DND-41 (cell line): ENCODE measurements at places on chromosomes 6 and 20.

DNA sequence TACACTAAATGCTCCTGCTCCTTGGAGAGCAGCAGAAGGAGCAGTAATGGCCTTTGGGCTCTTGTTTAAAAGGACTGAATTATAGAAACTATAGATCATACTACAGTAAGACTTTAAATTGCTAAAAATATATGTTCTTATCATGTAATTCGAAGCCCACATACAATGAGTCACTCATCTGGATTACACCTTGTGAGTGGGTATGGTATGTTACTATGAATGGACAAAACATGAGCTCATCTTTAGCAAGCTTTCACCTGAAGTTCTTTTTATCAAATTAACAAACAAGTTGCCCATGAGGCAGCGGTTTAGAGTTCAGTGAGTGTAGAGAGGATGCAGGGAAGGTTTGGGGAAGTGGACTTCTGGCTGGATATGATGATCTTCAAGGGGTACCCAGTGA lies 114.4 kb upstream of the CCN2 start:
- no peaks in the 10 kb centered on the region for H3K4me1 ChIP-seq
- no peak overlapping the region for H3K4me3 ChIP-seq
- DNase-seq = no peak

GRCh38 chr6:70889270-70889669 lies 67.6 kb downstream of the B3GAT2 start:
- DNase-seq = no peak
- no peak overlapping the region for H3K4me3 ChIP-seq
- no peaks in the 10 kb centered on the region for H3K4me1 ChIP-seq
- H3K27me3 ChIP-seq = no peaks in the 10 kb centered on the region

GRCh38 chr20:33753763-33754162 lies 22.0 kb downstream of the ZNF341 start:
- H3K4me3 ChIP-seq = no peak overlapping the region
- H3K27me3 ChIP-seq = no peaks in the 10 kb centered on the region
- peaks cover 12% of the 10 kb centered on the region for H3K4me1 ChIP-seq
- no peak for DNase-seq
- peaks cover 16% of the 10 kb centered on the region for H3K36me3 ChIP-seq
- H3K27ac ChIP-seq = no peak overlapping the region

DNA sequence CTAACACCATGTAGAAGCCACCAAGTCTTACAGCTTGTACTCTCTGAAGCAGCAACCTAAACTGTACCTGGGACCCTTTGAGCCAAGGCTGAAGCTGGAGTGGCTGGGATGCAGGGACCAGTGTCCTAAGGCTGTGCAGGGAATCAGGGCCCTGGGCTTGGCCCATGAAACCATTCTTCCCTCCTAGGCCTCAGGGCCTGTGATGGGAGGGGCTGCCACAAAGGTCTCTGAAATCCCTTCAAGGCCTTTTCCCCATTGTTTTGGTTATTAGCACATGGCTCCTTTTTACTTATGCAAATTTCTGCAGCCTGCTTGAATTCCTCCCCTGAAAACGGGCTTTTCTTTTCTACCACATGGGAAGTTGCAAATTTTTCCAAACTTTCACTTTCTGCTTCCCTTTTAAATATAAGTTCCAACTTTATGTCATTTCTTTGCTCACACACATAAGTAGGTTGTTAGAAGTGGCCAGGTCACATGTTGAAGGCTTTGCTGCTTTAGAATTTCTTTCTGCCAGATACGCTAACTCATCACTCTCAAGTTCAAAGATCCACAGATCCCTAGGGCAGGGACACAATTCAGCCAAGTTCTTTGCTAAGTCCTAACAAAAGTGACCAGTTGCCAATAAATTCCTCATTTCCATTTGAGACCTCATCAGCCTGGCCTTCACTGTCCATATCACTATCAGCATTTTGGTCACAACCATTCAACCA lies 28.2 kb upstream of the ATXN1 start:
- H3K27ac ChIP-seq = no peak overlapping the region
- no peaks in the 10 kb centered on the region for H3K4me1 ChIP-seq
- no peaks in the 10 kb centered on the region for H3K36me3 ChIP-seq
- H3K27me3 ChIP-seq = no peaks in the 10 kb centered on the region

DNA sequence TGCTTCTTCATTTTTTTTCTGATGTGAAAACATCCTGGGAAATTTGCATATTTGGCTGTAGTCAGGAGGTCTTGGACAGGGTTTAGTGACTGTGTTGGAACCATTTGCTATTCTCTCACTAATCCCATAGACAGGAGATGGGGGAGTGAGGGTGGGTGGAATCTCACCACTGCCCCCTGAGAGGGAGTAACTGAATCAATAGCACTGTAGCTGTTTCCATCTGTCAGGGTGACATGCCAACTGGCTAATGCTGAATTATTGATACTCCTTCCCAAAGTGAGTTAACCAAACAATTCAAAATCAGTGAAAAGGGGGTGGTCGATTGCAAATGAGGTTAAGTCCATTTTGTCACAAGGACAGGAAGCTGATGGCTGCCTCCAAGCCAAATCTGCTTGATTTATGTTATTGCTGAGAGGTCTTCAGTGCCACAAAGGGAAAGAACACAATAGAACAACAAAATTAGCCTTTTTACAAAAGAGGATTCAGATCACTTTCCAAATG lies 55.1 kb upstream of the B3GAT2 start:
- H3K4me3 ChIP-seq = no peak overlapping the region
- H3K27me3 ChIP-seq = no peaks in the 10 kb centered on the region
- DNase-seq = no peak
- H3K27ac ChIP-seq = no peak overlapping the region

DNA sequence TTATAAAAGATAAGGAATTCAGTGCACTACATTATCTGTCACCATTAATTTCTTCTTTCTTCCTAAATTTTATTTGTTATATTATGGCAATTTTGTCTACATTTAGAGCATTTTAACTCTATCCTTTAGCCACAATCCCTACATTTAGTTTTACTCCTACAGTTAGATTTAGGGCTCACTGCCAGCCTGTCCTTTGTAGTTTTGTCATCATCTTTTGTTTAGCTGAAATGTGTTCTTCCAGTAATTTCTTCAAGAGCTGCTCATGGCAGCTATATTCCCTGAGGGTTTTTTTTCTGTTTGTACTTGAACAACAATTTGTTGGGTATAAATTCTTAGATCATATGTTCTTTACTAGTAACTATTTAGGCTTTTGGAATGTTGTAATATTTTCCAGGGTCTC lies 72.7 kb upstream of the B3GAT2 start:
- H3K27me3 ChIP-seq = no peaks in the 10 kb centered on the region
- no peaks in the 10 kb centered on the region for H3K4me1 ChIP-seq
- no peak overlapping the region for H3K27ac ChIP-seq
- no peak for DNase-seq

DNA sequence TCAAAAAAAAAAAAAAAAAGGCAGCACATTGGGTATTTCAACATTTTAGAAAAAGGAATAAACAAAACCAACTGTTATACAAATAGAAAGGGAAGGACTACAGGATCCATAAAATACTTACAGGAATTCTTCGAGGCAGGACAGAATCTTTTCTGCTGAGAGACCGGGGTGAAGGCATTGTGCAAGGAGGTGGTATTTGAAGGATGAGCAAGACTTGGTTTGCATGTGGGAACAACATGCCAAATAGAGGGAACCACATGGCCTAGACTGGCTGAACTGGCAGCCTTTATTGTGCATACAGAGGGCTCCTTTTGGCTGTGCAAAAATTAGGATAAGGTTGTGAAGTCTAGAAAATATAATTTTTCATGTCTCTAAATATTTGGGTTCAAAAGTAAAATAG lies 62.9 kb downstream of the SCAND1 start:
- peaks cover 28% of the 10 kb centered on the region for H3K36me3 ChIP-seq
- no peak overlapping the region for H3K4me3 ChIP-seq
- no peaks in the 10 kb centered on the region for H3K4me1 ChIP-seq
- no peak for DNase-seq
- no peaks in the 10 kb centered on the region for H3K27me3 ChIP-seq

GRCh38 chr20:18019068-18019467 lies 38.6 kb downstream of the OVOL2 start:
- no peak overlapping the region for H3K27ac ChIP-seq
- no peaks in the 10 kb centered on the region for H3K36me3 ChIP-seq
- H3K27me3 ChIP-seq = no peaks in the 10 kb centered on the region
- H3K4me3 ChIP-seq = no peak overlapping the region
- peak; percentile 26 for DNase-seq
- H3K4me1 ChIP-seq = no peaks in the 10 kb centered on the region

DNA sequence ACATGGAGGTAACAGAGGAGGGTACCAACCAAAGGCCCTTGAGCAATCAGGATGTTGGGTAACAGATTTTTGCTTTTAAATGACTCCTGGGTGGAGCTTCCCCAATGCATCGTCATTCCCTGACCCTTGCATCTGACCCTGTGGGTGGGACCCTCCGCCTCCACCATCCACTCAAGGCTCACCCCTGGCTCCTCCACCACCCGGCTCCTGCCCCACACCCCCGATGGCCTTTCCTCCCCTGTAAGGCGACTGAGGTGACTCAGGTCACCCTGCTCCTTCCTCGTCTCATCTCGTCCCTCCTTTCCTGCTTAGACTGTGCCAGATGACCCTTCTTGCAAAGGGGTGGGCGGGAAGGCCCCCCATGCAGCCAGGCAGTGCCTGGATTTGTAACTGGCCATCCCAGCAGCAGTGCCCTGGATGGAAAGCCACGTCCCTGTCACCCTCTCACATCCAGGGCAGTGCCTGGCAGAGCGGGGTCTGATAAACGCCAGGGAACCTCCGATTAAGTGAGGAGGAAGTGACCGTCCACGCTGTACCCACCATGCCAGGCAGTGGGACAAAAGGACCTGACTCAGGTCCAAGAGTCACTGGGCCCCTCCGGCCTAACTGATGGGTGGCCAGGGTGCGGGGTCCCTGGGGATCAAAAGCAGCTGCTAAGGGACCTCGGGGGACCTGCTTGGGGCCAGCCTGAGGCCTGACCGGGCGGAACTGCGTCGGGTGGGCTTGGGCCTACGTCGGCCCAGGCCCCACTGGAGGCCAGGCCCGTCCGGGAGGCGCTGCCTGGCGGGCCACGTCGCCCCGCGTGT lies 624 bp upstream of the NPEPL1 start:
- peak; percentile 34 for DNase-seq
- peaks cover 29% of the 10 kb centered on the region for H3K36me3 ChIP-seq
- peak overlapping the region; percentile 72 for H3K4me3 ChIP-seq
- H3K27me3 ChIP-seq = no peaks in the 10 kb centered on the region
- H3K4me1 ChIP-seq = peaks cover 28% of the 10 kb centered on the region

DNA sequence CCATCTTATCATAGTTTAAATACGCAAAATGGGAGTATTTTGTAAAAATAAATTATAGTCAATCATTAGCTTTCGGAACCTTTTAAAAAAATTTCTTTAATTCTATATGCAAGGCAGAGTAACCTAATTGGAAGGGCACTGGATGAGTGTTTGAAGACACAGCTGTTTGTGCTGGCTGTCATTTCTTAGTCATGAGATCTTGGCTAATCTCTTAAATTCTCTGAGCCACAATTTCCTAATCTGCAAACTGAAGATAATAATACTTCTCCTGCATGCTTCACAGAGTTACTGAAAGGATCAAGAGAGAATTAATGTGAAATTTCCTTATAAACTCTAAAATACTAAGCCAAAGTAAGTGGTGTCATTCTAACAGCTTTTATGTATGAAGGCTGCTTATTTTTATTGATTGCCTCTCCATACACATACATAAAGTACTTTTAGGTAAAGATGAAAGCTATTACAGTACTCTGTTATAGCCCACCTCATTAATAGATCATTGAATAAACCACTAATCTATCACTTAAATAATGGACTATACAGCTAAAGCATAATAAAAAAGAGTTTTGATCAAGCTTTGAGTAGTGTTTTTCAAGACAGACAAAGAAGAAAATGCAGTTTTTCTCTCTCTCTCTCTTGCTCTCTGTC lies 383.7 kb upstream of the IRAK1BP1 start:
- H3K4me1 ChIP-seq = no peaks in the 10 kb centered on the region
- no peaks in the 10 kb centered on the region for H3K27me3 ChIP-seq
- H3K4me3 ChIP-seq = no peak overlapping the region
- no peak for DNase-seq

- no peak overlapping the region for H3K4me3 ChIP-seq
Measured at GRCh38 chr6:2725999-2726567, 24.6 kb downstream of the MYLK4 start.

DNA sequence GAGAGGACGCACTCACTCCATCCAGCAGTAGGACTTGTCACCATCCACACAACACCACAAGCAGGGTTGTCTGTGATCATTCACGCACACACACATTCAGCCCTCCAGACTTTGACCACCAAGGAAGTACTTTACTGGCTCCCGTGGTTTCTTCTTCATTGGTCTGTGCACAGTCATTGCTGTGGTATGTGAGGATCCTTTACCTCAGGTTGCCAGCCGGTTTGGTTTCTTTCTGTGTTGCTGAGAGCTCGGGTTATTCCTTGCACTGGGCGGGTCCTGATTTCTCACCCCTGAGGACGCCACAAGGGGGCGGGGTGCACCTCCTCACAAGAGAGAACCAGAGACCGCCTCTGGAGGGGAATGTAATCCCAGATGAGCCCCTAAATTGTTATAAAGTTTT lies 11.2 kb downstream of the SLC35A1 start:
- H3K4me3 ChIP-seq = no peak overlapping the region
- H3K36me3 ChIP-seq = no peaks in the 10 kb centered on the region
- H3K4me1 ChIP-seq = no peaks in the 10 kb centered on the region
- no peak overlapping the region for H3K27ac ChIP-seq
- peak; percentile 51 for DNase-seq
- H3K27me3 ChIP-seq = no peaks in the 10 kb centered on the region

- H3K36me3 ChIP-seq = no peaks in the 10 kb centered on the region
- no peak overlapping the region for H3K27ac ChIP-seq
- no peak for DNase-seq
- peaks cover 12% of the 10 kb centered on the region for H3K4me1 ChIP-seq
- no peak overlapping the region for H3K4me3 ChIP-seq
Measured at GRCh38 chr6:107845777-107846176, 21.7 kb upstream of the SCML4 start.

DNA sequence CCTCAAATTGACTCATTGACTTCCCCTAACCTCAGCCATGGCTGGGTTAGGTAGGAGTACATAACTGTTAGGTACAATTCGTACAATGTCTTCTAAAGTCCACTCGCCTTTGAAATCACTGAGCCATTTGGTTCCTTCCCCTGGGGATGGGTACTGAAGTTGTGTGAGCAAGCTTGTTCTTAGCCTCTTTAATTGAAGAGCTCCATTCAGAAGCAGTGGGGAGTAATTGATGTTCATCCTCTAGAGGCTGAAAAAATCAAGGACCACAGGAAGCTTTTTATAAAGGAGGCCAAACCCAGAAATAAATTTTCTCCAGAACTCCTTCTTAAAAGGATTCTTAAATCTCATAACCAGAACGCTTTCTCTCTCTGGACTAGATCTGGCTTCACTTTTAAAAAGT lies 60.6 kb downstream of the ANKS1A start:
- H3K4me3 ChIP-seq = no peak overlapping the region
- H3K36me3 ChIP-seq = no peaks in the 10 kb centered on the region
- no peak for DNase-seq
- no peaks in the 10 kb centered on the region for H3K4me1 ChIP-seq
- H3K27ac ChIP-seq = no peak overlapping the region
- no peaks in the 10 kb centered on the region for H3K27me3 ChIP-seq
